ENCODE measurements at places on chromosomes 5 and 9.

GRCh38 chr5:127671218-127671617, 22.3 kb downstream of the CTXN3 start:
- no peak for DNase-seq

- no peak for DNase-seq
Observed at GRCh38 chr9:85892401-85892800, 48.5 kb upstream of the NAA35 start.

DNA sequence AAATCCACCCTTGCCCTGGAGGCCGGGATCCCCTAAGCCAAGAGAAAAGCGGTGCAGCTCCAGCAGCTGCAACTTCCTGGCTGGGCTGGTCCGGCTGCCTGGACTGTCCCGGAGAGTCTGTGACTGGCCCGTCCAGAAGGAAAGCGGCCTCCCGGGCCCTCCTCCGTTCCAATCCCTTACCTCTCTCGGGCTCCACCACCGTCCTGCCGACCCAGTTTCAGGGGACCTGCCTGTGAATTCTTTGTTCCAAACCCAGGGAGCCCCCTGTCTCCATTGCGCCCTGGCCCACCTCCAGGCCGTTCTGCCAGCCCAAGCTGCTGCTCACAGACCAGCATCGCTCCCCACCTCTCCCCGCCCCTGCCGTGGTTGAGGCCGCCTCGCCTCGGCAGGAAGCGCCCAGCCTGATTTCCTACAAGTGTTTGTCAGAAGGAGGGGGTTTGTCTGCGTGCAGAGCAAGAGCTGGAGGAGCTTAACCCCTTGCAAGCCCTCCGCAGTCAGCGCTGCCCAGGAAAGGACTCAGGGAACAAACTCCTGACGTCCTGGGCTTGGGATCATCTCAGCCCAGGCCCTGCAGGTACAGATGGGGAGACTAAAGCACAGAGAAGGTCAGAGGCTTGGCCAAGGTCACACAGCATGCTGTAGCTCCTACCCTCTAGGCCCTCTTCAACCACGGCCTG, at the start of gene AKNA:
TSS of gene AKNA (minus strand) at position 303 of the 677 bp plus-strand sequence. CDS start 6,649 bp downstream, outside the sequence.
- DNase-seq = peak; percentile 90

- no peak for DNase-seq
Observed at GRCh38 chr5:5883562-5883961, 461.1 kb downstream of the ICE1 start.

DNA sequence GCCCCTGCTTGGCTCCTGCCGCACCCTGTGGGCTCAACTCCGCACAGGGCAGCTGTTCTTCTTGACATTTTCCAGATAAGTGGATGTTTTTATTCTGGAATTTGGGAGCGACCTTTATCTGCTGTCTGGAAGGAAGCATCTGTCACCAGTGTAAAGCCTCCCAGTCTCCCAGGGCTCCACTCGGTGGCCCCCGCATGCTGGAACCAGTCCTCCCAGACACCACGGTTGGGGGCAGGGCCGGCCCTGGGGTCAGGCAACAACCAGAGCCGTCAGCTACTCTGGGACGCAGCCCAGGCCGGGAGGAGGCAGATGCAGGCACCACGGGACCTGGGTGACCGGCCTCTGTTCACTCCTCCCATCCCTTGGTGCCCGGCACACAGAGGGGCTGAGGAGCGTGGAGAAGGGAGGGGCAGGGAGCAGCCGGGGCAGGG, 92.8 kb upstream of the ADAMTS2 start:
- no peak for DNase-seq

DNA sequence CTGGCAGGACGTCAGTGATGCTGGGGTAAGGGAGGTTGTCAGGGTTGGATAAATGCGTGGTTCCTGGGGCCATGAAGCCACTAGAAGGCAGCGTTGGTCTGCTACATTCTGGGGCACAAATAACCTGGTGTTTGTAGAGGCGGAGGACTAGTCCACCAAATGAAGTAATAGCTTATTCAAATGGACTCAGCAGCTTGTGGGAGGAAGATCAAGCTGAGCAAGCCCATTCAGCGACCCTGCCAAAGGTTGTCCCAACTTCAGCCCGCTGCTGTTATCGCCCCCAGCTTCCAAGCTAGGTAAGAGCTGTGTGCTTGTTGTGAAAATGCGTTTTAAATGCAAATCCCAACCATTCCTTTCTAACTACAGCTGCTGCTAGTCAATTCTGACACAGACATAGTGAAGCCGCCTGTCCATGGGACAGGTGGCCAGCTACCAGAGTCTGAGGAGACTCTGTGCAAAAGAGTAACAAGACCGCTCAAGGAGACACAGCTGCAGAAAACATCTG, 7.6 kb upstream of the FAM240B start:
- DNase-seq = no peak

- DNase-seq = no peak
Observed at GRCh38 chr5:103016167-103016566, 103.8 kb downstream of the GIN1 start.

DNA sequence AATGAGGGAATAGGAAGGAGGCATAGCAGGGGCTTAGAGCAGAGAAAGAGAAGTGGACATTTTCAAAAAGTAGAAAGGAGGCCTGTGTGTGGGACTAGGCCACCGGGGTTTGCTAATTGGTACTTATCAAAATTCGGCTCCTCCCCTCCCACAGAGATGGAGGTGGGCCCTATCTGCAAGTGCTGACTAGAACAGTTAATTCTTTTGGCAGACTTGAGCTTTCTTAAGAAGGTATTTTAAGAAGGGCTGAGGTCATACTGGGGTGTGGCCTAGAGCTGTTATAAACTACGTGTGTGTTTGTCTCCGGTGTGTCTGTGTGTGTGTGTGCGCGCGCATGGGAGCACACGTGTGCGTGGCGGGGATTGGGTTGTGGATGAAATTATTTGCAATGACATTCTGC, 1086.5 kb downstream of the EFNA5 start:
- DNase-seq = no peak

All from activated CD4-positive, alpha-beta T cell treated with anti-CD3 and anti-CD28 coated beads for 36 hours (primary cell).